Skin of body (tissue), 3 donors: ENCODE measurements at places on chromosomes 6 and 20. TPM values are rescaled to one million over a fixed set of nuclear protein-coding genes. Genes with fewer than 3 reads are reported as not detected.

GRCh38 chr6:65452333-65452732 is 254.7 kb downstream of the EYS start:
- no peak for DNase-seq

- no peak for DNase-seq
These were observed 2.3 kb downstream of the RBM38 start for GRCh38 chr20:57393321-57394120.

- DNase-seq, result no peak
These were observed at the start of gene ATP9A for GRCh38 chr20:51767867-51768758. ATP9A (minus strand) TSS chr20:51768390; CDS start chr20:51768369, 21 bp downstream.

- peak; percentile 93 for DNase-seq
These were observed 19.5 kb upstream of the MAP3K4 start for GRCh38 chr6:160972111-160972510.

Gene CABLES2
- total RNA-seq, result 1.9 TPM

Gene SLC17A9
- 4.7 TPM for total RNA-seq

Gene SLC22A16
- total RNA-seq, result 2.0 TPM

Gene EDN1
- 6.3 TPM for total RNA-seq

Gene VPS16
- 22.7 TPM for total RNA-seq

Gene LAMA5
- 44.2 TPM for total RNA-seq

Gene KIAA1755
- 1.3 TPM for total RNA-seq
